Breast epithelium (tissue), 4 donors: ENCODE measurements at places on chromosomes 1 and 21. TPM values are rescaled to one million over a fixed set of nuclear protein-coding genes. Genes with fewer than 3 reads are reported as not detected.

Gene SPRR2A
- total RNA-seq = not detected

Gene FAAH
- 58.7 TPM for total RNA-seq

Gene ANGPTL1
- 30.2 TPM for total RNA-seq

Gene GPR37L1
- total RNA-seq = not detected

Gene LCE3D
- total RNA-seq = not detected

Gene HSPB7
- total RNA-seq = 8.8 TPM

Gene KIF21B
- 0.96 TPM for total RNA-seq

Gene OR10J1
- total RNA-seq = not detected

Gene CD1E
- 0.64 TPM for total RNA-seq

Gene OR6Y1
- total RNA-seq = not detected

Gene MTHFR
- total RNA-seq = 24.6 TPM

Gene VTCN1
- total RNA-seq = 0.16 TPM

Gene CFHR2
- total RNA-seq = not detected

Gene DDR2
- 238 TPM for total RNA-seq

Gene INSRR
- 0.33 TPM for total RNA-seq

Gene BGLAP
- total RNA-seq = 2.9 TPM

Gene CCDC181
- 0.73 TPM for total RNA-seq

Gene BEND5
- 5.9 TPM for total RNA-seq

Gene GALE
- total RNA-seq = 9.9 TPM
